G401 (cell line): ENCODE measurements at places on chromosomes 3 and 15. TPM values are rescaled to one million over a fixed set of nuclear protein-coding genes. Genes with fewer than 3 reads are reported as not detected.

DNA sequence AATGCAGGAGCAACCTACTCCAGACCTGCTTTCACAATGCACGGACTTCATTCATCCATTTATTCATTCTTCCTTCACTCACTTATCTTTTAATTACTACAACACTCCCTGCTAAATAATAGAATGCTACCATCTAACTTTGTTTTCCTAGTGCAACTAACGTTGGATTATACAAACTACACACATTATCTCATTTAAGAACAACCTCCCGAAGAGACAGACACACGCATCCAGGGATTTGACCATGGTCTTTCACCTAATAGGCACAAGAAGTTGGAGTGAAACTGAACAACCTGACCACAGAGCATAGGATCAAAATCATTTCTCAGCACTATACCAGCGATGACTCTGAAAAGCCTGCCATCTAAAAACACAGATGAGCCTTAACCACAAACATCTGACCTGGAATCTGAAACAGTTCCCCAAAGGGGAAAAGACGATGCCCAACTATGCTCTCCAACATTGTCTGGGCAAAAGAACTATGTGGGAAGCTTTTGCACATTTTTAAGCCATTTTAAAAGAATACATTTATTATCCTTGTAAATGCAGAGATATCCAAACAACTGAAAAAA, 21.0 kb downstream of the ZNF385D start:
- no peak for DNase-seq

- no peak for DNase-seq
Observed at GRCh38 chr3:178551916-178552321, 15.7 kb downstream of the KCNMB2 start.

DNA sequence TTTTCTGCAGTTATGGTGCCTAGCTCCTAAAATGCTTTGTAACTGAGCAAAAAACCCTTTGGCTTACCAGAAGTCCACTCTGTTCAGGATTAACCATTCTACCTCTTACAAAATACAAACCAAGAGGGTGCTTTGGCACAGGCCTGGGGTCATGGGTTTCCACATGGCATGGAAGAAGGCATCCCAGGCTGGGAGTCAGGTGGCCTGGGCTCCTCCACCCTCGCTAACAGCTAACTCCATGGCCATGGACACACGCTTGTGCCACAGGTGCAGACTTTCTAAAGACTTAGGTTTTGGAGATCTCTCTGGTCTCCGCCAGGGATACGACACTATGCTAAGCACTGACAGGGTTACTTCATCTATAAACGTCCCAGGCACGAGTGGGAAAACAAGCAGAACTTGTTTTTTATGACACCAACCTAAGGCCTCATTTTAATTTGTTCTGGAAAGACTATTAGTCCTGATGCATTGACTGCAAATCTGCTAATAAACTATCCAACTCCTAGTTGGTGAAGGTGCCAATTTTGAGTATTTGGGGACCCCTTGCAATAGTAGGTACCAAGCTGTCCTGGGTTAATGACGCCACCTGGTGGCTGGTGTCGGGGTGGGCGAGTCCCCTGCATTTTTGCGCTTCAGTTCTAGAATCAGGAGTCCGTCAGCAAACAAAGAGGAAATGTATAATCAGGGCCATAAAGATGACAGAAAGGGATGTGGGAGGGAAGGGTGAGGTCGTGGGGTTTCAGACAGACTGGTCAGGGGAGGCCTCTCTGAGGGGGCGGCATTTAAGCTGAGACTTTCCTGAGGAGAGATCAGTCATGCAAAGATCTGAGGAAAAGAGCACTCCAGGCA, 10.3 kb upstream of the ALDH1A3 start:
- DNase-seq, result no peak

GRCh38 chr3:30282154-30282696, 324.2 kb upstream of the TGFBR2 start:
- no peak for DNase-seq

- DNase-seq, result peak; percentile 16
Observed at GRCh38 chr3:51977446-51978142, 2.7 kb downstream of the ABHD14A start.

GRCh38 chr3:188043891-188044290, 110.1 kb upstream of the LPP start:
- DNase-seq, result no peak

- DNase-seq, result no peak
Observed at GRCh38 chr15:58731756-58732535, 17.6 kb downstream of the ADAM10 start.

DNA sequence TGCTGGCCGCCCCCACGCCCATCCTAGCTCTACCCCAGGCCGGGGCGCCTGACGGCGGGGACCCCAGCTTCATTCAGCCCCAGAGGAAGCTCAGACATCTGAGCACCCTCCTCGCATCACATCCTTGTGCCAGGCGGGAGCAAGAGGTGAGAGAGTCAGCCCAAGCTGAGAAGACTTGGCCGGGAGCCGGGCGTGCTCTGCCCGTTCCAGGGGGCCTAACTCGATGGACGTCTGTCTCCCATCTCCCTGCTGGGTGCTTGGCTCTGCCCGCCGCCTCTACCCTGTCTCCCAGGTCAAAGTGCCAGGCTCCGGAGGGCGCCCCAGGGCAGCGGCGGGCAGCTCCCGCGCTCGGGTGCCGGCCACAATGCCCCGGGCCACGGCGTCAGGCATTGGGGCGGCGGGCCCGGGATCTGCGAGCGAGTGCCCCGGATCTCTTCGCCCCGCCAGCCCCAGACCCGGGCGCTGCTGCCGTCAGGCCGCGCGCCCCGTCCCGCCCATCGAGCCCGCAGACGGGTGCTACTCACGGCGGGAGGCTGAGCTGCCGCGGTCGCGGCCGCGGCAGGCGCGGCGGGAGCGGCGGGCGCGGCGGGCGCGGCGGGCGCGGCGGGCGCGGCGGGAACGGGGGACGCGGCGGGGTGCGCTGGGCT, 388 bp downstream of the DAPK2 start:
- DNase-seq, result no peak

GRCh38 chr3:198093112-198093679, 133.2 kb downstream of the LMLN start:
- DNase-seq, result no peak

- peak; percentile 15 for DNase-seq
Observed at GRCh38 chr3:147733217-147733616, 324.1 kb downstream of the ZIC1 start.

DNA sequence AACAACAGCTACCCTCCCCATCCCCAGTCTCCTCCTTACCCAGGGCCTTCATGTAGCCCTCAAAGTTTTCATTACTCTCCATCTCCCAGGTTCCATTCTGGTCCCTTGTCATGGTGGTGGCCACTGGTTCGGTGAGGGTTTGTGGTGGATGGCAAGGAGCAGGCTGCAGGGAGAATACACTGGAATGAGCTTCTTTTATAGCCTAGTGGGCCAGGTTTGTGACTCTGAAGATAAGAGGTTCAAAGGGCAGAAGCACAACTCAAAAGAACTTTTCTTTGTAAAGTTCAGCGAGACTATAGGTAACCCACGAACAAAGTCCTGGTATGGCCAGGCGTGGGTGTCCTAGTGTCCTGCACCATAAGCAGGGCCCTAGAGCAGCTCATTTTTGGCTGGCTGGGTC, at the start of gene RBP2:
RBP2 (minus strand) TSS at position 169 of the 400 bp plus-strand sequence; CDS start at position 112, 57 bp downstream.
- DNase-seq, result no peak

GRCh38 chr15:69517052-69517451, 64.4 kb downstream of the RPLP1 start:
- DNase-seq, result no peak

CCR3 gene
- total RNA-seq, result 1.1 and 11.5 TPM in 2 replicates

SLC9C1 gene
- total RNA-seq, result not detected in 2 replicates

SPATA12 gene
- total RNA-seq, result not detected in 2 replicates

ATP13A3 gene
- total RNA-seq, result 47.9 and 60.2 TPM in 2 replicates

NTRK3 gene
- total RNA-seq, result 2.5 and 6.8 TPM in 2 replicates
